ENCODE measurements at places on chromosomes 2 and 18. TPM values are rescaled to one million over a fixed set of nuclear protein-coding genes. Genes with fewer than 3 reads are reported as not detected.

ACTR1B gene
- total RNA-seq: 59.1 TPM

C18orf63 gene
- total RNA-seq: not detected

INHA gene
- 0.11 TPM for total RNA-seq

SRBD1 gene
- 20.0 TPM for total RNA-seq

SLC23A3 gene
- total RNA-seq: 0.75 TPM

TNS1 gene
- total RNA-seq: 1.8 TPM

ASPRV1 gene
- 0.37 TPM for total RNA-seq

POTEC gene
- not detected for total RNA-seq

CRYGC gene
- not detected for total RNA-seq

GPR45 gene
- not detected for total RNA-seq

GKN1 gene
- not detected for total RNA-seq

TTN gene
- not detected for total RNA-seq

GPR55 gene
- total RNA-seq: not detected

VWC2L gene
- total RNA-seq: not detected

TNFRSF11A gene
- total RNA-seq: 1.1 TPM

PLGLB1 gene
- 0.28 TPM for total RNA-seq

TGOLN2 gene
- 39.8 TPM for total RNA-seq

C18orf54 gene
- 12.5 TPM for total RNA-seq

SRD5A2 gene
- total RNA-seq: not detected

EN1 gene
- total RNA-seq: not detected

FAM228B gene
- 1.6 TPM for total RNA-seq

ZNF396 gene
- total RNA-seq: 0.42 TPM

PLCD4 gene
- 4.0 TPM for total RNA-seq

ERMN gene
- total RNA-seq: not detected

ERFE gene
- 0.75 TPM for total RNA-seq

CERKL gene
- total RNA-seq: not detected

STK36 gene
- total RNA-seq: 17.2 TPM

TMEM163 gene
- total RNA-seq: not detected

SKOR2 gene
- not detected for total RNA-seq

WNT10A gene
- total RNA-seq: 2.8 TPM

LDLRAD4 gene
- total RNA-seq: not detected

PELI1 gene
- 26.0 TPM for total RNA-seq

OLA1 gene
- 161 TPM for total RNA-seq

TNFAIP6 gene
- total RNA-seq: not detected

DSEL gene
- 5.0 TPM for total RNA-seq

ALPP gene
- not detected for total RNA-seq

VSNL1 gene
- total RNA-seq: 5.3 TPM

PIEZO2 gene
- not detected for total RNA-seq

FMNL2 gene
- 46.5 TPM for total RNA-seq

GPBAR1 gene
- total RNA-seq: 0.14 TPM

DAPL1 gene
- total RNA-seq: 0.39 TPM
